Ammon's horn (tissue), 1 donor: ENCODE measurements at places on chromosomes 2 and 18.

DNA sequence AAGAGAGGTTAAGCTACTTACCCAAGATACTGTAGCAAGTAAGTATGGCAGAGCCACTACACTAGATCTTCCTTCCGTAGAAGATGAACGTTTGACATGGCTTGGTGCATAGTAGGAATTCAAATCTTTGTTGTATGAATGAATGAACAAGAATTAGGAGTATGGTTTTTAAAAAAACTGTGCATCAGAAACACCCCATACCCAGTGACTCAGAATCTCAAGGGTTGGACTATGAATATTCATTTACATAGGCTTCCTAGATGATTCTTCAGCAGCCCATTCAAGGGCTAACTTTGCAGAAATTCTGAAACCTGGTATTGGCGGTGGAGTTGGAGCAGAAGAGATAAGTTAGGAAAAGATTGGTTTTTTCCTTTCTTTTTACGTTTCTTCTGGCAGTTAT is 5.4 kb downstream of the ACTR3 start:
- no peak for DNase-seq

DNA sequence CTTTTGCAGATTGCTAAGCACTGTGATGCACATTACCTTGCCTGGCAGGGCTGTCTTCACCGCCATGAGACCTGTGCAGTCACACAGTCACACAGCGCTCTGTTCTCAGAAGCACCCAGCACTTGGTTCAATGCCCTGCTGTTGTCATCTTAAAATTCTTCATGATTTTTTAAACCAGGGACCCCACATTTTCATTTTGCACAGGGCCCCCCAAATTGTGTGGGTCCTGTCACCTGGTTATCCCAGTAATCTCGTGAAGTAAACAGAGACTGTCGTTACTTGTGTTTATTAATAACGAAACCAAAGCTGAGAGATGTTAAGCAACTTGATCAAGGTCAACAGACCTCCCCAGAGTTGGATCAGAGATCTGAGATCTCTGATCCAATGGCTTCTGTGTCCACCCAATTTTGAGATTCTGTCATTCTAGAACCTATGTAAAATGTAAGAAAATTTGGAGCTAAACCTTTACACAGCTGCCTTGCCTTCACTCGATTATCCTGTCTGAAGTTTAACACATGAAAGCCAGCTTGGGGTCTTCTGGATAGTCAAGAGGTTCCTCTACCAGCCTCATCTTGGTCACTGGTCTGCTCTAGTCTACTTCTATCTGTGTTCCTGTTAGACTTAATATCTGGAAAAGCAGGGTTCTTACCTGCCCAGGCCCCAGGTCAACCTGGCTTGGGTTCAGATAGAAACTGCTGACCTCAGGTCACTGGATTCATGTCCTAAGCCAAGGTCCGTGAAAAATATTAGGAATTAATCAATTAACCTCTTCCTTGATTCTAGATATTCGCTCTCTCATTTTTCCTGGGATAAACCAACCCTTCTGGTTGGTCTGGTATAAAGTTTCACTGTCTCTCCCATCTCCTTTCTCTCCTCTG is 13.7 kb upstream of the TTC39C start:
- no peak for DNase-seq

DNA sequence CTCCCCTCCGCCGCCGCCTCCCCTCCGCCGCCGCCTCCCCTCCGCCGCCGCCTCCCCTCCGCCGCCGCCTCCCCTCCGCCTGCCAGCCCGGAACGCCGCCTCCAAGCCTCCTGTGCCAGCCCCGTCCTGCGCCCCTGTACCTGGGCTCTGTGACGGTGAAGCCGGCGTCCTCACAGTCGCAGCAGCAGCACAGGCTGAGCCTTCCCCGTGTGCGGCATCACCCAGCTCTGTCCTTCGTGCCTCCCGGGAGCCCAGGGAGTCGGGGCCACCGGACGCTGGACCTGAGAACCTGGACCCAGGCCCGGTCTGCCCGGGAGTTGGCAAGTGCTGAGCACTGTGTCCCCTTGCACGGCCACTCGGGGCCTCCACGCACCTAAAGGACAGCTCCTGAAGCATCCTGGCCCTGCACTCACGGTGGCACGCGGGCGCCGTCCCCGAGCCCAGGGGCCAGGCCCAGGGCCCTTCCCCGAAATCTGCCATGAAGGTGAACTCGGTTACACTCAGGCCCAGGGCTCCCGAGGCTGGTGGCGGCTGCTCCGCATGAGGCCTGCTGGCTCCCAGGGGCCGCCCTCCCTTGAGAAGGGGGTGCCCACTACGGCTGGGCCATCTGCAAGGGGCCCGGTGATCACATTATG is 32.9 kb downstream of the RTP5 start:
- DNase-seq = no peak

GRCh38 chr2:235570256-235570655 is 76.4 kb downstream of the AGAP1 start:
- no peak for DNase-seq

- DNase-seq = no peak
Observed at GRCh38 chr2:150572194-150572766, 84.8 kb upstream of the RND3 start.

DNA sequence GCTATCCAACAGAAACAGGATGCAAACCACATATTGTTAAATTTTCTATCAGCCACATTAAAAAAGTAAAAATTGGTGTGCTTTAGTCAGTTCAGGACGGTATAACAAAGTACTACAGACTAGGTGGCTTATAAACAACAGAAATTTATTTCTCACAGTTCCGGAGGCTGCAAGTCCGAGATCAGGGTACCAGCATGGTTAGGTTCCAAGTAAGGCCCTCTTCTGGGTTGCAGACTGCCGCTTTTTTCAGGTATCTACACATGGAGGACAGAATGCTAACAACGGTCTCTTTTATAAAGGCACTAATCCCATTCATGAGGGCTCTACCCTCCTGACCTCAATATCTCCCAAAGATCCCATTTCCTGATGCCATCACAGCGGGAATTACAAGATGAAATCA is 10.5 kb downstream of the SMAD2 start:
- no peak for DNase-seq
